Stimulated activated naive CD8-positive, alpha-beta T cell treated with anti-CD3 and anti-CD28 coated beads, Interleukin-15, amount 100 ng/mL, for 72 hours (primary cell): ENCODE measurements at places on chromosomes 2 and 18.

DNA sequence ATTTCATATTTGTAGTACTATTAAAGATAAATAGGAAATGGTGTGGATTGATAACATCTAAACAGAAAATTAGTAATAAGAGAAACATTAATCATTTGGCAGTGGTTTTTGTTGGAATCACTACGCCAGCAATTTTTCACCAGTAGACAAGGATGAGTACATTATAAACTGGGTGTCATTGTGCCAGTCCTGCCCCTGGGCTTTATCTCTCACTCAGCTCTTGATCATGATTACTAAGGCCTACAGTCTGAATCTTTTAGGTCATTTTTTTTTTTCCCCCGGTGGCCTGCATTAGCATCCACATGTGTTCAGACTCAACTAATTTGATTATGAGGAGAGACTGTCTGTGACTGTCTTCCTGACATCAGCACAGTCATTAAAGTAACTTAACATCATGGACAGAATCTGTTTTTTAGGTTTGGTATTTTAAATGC, 16.2 kb downstream of the GULP1 start:
- DNase-seq: no peak

- no peak for DNase-seq
These were observed 22.3 kb upstream of the VPS4B start for GRCh38 chr18:63444580-63444979.

- DNase-seq: no peak
These were observed 226.5 kb downstream of the ANAPC1 start for GRCh38 chr2:111657351-111657975.

DNA sequence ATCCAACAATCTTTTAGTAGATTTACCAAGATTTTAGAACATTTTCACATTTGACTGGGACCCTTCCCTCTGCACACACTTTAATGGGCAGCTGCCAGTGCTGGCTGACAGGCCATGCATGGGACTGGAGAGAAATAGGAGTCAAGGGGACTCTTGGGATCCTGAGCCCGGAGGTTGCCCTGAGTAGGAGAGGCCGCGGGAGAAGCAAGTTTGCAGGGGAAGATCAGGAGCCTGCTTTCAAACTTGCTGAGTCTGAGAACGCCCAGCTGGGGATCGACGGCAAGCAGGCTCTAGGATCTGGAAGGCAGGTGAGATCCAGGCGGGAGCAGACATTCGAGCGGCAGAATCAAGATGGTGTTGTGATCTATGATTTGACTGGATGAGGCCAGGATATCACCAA, 186.1 kb downstream of the HDAC4 start:
- no peak for DNase-seq

GRCh38 chr2:95034818-95035217, 9.3 kb downstream of the MAL start:
- DNase-seq: no peak
